ENCODE measurements at places on chromosomes 13 and 19.

- no peak for DNase-seq
Measured at GRCh38 chr13:46526740-46527139, 26.2 kb upstream of the LRCH1 start.

DNA sequence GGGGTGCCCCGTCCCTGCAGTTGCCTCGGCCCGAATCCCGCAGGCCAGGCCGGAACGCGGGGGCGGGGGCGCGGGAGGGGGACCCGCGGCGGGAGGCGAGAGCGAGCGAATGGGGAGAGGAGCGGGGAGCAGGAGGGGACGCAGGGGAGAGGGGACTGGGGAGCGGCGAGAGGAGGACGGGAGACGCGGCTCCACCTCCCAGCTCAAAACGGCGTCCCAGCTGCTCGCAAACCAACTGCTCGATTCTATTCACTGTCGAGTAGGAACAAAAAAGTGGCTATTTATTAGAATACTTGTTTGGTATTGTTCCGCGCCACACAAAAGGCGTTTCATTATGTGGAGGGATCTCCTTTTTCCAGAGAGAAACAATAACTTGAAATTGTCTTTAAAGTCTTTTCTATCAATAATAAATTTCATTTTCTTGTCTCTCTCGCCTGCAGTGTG lies 10.6 kb upstream of the SOX1 start:
- no peak for DNase-seq

DNA sequence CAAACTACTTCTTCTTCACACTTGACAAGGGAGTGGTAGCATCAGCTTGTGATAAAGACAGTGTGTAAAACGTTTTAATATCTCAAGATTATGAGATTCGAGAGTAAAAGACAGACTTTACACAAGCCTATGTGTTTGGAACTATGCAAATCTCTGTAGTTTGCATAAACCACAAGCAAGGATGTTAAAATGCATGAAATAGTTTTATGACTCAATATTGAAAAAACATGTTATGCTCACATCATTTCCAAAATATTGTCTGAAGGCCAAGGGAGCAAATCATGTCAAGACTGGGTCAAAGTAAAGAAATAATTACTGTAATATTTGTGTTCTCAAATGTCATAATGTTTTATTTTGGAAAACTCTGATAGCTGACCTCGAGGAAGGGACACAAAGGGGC lies 316.8 kb upstream of the KLF12 start:
- no peak for DNase-seq

GRCh38 chr13:28322256-28322905 lies 172.5 kb downstream of the FLT1 start:
- DNase-seq, result no peak

- DNase-seq, result no peak
Measured at GRCh38 chr13:66926851-66927524, 303.1 kb downstream of the PCDH9 start.

DNA sequence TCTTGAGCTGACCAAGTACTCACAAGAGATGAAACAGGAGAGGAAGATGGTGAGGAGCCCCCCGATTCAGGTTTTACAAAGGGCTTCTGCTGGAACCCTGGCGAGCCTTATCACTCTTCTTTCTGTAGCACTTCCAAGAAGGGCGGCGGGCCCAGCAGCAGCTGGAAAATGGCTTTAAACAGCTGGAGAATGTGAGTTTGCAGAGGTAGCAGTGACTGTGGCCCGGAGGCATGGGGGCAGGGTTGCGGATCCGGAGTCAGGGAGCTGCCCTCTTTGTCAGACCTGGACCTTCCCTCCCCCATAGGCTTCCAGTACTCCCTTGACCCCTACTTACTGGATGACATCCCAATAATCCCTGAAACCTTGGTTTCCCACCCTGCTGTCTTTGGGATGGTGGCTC lies 3.6 kb downstream of the TRIP10 start:
- no peak for DNase-seq

- no peak for DNase-seq
Measured at GRCh38 chr19:41413947-41414346, 13.2 kb downstream of the B3GNT8 start.

DNA sequence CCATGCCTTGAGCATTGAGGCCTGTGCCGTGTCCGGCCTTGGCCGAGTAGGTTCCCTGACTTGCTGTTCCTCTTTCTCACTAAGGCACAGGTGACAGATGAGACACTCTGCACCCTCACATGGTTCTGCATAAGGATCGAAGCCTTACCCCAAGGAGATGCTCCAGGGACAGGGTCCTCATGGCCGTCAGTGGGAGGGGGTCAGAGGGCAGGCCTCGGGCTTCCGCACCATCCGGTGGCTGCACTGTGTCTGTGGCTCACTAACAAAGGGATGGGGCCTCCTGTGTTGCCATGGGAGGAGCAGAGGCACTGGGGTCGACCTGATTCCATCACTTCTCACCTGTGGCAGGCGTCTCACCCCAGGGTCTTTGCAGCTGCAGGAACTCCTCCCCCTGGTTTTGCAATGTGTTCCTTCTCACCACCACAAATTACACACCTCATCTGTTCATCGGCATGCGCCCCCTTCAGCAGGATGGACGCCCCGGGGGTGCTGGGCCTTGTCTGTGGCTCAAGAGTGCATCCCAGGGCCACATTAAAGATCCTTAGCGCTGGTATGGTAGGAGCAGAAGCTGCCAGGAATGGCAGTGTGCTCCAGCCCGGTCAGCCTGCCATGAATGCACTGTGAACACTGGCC lies 113.3 kb upstream of the SOX1 start:
- no peak for DNase-seq

GRCh38 chr13:78589206-78589605 lies 14.1 kb downstream of the POU4F1 start:
- DNase-seq, result no peak

- DNase-seq, result peak; percentile 60
Measured at GRCh38 chr19:15449620-15450527, at the start of gene WIZ. Gene WIZ, minus strand, starts transcription at chr19:15449956. Its CDS starts 1,649 bp downstream, at chr19:15448307.

GRCh38 chr13:80305737-80306136 lies 35.2 kb downstream of the SPRY2 start:
- no peak for DNase-seq

DNA sequence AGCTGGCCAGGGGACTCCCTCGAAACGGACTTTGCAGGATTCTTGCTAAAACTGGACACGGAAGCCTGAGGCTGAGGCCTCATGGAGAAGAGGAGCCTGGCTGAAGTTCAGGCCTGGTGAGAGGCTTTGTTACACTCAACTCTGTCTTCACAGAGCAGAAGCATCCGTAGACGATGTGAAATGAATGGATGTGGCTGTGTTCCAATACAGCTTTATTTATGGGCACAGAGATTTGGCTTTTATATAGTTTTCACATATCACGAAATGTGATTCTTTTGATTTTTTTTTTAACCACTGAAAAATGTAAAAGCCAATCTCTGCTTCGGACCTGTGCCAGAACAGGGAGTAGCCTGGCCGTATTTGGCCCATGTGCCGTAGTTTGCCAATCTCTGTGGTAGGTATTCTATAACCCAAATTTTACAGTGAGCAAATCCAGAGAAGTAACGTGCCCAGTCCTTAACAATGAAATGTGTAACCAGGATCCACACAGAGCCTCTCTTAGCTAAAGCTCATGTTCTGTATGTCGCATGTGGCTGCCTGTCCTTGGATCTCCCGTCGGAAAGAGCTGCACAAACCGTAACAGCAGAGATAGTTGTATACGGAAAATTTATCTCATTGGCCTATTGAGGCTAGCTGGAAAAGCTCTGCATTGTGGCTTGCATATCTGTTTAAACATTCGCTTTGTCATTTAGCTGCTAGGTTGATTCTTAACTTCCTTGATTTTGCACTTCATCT lies 171.6 kb upstream of the RNF113B start:
- DNase-seq, result no peak

DNA sequence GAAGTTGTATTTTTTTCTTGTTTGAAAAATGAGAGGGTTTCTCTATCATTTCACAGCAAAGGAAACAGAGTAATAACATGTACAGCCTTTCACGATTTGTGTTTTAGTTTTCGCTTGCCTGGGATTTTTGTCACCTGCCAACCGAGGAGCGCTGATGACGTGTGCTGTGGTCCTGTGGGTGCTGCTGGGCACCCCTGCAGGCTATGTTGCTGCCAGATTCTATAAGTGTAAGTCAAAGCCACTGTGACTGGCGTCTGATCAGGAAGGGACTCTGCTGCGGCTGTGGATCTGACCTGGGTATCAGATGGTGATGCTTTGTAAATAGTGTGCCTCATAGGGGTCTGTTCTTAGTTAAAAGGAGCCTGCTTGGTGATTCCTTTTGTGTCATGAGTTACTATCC lies 45.6 kb downstream of the TM9SF2 start:
- DNase-seq, result no peak

All from stimulated activated CD4-positive, alpha-beta T cell treated with anti-CD3 and anti-CD28 coated beads, TNF-alpha, amount 100 ng/mL, for 1 hour (primary cell).